ENCODE measurements at places on chromosomes 1 and 21.

DNA sequence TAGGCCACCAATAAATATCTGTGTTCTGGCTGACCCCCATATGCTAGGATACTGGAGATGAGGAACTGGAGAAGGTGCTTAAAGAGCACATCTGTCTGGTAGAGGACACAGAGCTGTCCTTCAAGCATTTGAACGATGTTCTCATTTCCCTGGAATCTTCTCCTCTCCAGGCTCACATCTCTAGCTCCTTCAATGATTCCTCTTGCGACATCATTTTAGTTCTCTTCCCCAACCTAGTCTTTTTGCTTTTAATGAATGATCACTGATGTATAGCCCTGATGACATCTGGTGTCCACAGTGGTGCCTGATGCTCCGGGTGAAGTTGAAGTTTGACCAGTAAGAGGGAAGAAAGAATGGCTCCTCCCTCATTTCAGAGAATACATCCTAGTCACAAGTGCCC, 80.8 kb upstream of the UBE2U start:
- no peak for DNase-seq

GRCh38 chr1:18536915-18537314, 56.2 kb downstream of the KLHDC7A start:
- no peak for DNase-seq

GRCh38 chr1:66562561-66562960, 28.6 kb downstream of the SGIP1 start:
- no peak for DNase-seq

GRCh38 chr1:89739844-89740216, 81.0 kb upstream of the LRRC8D start:
- DNase-seq, result no peak

- DNase-seq, result no peak
Observed at GRCh38 chr1:183879494-183879893, 74.6 kb downstream of the RGL1 start.

- DNase-seq, result no peak
Observed at GRCh38 chr1:160795951-160796383, at the start of gene LY9. LY9 (plus strand) TSS chr1:160796174; CDS start chr1:160796188, 14 bp downstream.

DNA sequence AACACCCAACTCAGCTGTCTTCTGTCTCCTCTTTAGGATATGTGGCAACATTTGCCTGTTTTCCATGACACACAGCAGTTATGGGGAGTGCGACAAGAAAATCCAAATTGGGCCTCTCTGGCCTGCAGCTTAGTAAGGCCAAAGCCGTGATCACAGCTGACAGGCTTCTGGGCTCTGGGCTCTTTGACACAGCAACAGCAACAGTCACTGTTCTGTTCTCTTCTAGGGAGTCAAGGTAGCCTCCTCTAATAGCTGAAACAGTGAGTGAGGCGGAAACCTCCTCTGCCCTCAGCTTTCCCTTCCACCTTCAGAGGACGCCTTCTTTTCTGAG, 19.0 kb downstream of the CLCA1 start:
- DNase-seq, result no peak

DNA sequence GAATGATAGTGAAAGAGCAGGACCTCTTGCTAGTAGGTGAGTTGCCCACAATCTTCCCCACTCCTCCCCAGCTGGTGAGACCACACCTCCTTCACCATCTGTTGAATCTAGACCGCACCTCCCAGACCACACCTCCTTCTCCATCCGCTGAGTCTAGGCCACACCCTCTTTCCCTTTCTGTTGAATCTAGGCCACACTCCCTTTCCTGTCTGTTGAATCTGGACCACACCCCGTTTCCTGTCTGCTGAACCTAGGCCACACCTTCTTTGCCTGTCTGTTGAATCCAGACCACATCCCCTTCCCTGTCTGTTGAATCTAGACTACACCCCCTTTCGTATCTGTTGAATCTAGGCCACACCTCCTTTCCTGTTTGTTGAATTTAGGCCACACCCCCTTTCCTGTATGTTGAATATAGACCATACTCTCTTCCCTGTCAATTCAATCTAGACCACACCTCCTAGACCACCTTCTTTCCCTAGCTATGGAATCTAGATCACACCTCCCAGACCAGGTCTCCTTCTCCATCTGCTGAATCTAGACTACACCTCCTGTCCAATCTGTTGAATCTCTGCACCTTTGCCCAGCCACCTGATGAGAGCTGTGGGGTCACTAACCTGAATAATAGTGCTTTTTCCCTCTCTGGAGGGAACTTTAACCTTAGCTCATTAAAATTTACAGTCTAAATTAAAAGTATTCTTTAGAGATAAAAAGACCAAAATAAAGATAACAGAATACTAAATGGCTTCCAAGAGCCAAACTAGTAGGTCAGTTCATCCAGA, 116.3 kb downstream of the DAB1 start:
- no peak for DNase-seq

DNA sequence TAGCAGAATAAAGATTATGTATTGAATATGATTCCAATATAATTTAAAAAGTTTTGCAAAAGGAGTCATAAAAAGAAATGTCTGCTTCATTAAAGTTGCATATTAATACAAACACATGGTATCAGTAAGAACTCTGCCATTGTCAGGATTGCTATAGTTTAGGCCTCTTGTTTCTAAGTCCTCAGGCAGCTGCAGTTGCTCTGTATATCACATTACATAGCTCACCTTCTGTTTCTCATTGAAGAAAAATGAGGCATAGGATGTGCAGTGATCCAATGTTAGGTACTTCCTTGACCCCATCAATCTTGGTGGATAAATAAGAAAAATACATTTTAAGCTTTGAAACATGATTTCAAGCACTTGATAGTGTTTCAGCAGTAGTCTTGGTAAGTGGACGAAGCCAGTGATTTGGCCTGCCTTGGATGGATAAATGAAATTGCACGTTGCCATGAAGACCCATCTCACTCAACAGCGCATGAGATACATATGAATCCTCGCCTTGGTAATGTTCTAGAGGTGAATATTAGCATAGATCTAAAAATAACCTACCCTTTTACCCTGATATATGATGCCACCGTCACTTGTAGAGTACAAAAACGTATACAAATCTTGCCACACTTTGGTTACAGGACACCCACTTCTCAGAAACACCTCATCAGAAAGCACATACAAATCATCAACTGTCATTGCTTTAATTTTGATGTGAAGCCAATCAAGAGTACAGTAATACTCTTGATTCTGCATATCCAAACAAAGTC, 25.3 kb downstream of the ZFYVE9 start:
- no peak for DNase-seq

- no peak for DNase-seq
Observed at GRCh38 chr1:234715252-234716014, 105.5 kb upstream of the IRF2BP2 start.

- no peak for DNase-seq
Observed at GRCh38 chr1:244313346-244313745, 138.4 kb downstream of the ADSS2 start.

DNA sequence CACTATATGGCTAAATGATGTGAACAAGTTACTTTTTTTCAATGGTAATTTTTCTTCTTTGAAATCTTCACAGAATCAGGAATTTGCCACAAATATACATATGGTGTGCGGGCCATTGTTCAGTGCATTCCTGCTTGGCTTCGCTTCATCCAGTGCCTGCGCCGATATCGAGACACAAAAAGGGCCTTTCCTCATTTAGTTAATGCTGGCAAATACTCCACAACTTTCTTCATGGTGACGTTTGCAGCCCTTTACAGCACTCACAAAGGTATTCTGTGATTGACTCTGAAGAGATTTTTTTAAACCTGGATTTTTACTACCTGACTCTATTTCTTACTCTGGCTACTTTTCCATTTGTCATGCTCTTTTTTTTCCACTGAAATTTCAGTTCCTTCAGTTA, 76.2 kb upstream of the KIAA1614 start:
- no peak for DNase-seq

DNA sequence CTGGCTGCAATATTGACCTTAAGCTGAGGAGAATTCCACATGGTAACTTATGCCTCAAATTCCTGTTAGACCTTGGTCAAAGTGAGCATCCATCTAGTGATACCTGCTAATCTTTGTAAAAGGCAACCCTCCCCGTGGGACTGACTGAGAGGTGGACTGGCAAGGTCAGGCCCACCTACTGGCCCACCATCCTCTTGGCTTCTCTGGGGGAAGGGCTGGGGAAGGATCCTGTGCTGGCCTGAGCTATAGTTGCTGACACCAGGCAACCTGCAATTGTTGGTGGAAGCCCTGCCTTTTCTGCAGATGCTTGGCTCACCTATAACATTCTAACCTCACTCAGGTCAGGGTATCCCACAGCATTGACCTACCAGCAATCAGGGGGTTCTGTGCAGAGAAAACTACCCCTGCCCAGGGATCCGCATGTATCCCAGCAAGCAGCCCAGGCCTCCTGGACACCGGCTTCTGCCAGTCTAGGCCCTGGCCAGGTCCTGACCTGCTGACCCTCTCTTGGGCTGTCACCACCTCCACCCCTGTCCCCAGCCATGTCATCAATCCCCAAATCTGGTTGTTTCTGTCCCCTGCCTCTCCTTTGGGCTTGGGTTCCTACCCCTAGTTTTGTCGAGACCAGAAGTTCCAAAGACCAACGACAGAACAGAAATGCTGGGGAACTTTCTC, 108.1 kb upstream of the EDN2 start:
- DNase-seq, result no peak

DNA sequence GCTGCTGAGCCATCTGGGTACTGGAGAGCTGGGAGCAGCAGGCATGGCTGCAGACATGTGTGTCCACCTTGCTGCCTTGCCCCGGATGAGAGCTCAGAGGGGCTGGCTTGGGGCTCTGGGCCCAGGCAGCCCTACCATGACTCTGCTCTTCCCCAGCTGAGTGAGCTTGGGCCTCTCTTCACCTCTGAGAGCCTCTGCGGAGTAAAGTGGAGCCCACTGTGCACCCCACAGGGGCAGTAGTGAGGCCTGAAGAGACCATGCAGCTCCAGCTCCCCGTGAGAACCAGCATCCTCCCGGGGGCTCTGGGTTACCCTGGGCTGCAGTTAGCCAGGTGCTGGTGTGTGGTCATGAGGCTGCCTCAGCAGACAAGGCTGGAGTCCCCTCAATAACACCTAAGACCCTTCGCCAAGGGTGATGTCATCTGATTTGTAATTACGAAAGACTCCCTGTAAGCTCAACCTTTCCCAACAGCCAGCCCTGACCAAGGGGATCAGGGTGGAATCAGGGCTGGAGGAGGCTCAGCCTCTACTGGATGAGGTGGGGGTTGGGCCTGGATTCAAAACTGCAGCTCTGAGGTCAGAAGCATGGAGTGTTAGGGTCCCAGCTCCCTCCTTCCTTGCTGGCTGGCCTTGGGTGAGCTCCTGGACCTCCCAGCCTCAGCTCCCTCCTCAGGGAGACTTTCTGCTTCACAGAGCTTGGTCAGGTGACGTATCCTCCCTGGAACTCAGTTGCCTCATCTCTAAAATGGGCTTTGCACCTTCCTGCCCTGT, 308.0 kb downstream of the MATN1 start:
- DNase-seq, result no peak

- no peak for DNase-seq
Observed at GRCh38 chr1:54645806-54646676, 4.5 kb downstream of the MROH7 start.

DNA sequence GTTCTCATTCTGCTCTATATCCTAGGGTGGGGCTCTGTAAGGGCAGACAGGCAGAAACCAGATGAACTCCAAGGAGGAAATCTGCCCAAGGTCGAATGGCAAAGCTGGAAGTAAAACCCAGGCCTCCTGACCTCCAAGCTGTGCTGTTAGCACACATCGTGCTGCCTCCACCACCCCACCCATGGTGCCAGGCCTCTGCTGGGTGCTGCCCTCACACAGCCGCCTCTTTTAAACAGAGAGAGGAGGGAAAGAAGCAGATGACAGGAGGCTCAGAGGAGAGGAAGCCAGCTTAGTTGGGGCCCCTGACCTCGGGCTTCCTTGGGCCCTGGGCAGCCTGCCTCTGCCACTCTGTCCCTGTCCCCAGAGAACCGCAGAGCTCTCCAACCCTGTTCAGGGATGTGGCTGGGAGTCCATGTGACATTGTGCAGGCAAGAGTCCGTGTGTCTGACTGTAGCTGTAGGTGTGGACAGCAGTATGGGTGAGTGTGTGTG, 1.1 kb downstream of the SYNC start:
- no peak for DNase-seq

DNA sequence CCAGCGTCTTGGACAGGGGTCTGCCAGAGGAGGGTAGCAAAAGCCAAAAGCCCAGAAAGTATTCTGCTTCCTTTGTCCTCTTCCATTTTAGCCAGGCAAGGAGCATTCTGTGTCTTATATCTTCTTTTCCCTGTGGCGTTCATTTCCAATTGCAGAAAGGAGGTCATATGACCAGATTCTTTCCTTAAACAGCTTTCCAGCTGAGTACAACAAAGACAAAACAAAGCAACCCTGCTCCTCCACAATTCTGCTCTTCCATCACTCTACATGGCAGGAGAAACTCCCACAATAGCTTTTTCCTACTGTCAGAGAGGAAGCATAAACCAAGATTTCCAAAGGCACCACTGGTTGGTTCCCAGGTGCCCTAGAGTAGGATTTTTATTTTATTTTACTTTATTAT, 19.7 kb downstream of the ENSA start:
- DNase-seq, result peak; percentile 12

- DNase-seq, result no peak
Observed at GRCh38 chr1:33893147-33893830, 29.4 kb downstream of the HMGB4 start.

- DNase-seq, result no peak
Observed at GRCh38 chr1:184492536-184492935, 105.7 kb downstream of the C1orf21 start.

GRCh38 chr1:52098139-52098871, 42.2 kb downstream of the BTF3L4 start:
- no peak for DNase-seq

DNA sequence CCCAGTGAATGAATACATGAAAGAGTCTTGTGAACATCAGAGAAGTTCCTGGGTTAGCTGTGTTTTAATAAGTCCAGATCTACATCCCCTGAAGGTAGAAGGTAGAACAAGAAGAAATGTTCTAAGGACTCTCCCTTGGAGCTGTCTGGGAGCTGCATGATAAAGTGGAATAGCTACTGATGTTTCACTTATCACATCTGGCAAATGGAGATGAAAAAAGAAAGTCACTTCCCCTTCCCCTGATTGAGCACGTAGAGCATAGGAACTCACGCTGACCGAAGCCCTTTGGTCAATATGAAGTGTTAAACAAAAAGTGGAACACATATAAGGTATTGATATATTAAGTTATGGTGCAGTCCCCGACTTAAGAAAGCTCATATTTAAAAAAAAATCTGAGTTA, 53.2 kb upstream of the PARP1 start:
- no peak for DNase-seq

DNA sequence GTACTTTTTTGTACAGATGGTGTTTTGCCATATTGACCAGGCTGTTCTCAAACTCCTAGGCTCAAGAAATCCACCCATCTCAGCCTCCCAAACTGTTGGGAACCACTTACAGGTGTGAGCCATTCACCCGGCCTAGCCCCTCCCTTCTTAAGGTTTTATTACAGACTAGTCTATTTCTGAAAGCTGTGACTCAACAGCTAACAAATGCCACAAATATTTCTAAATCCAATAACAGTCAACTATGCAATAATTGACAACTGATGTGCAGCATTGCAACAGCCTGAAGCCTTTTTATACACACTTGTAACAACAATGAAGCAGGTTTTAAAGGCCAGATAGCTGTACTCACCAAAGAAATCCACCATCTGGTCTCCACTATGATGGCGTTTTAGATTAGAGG, 51.4 kb downstream of the GRIK1 start:
- no peak for DNase-seq

GRCh38 chr1:228416217-228416933, at the start of gene TRIM17:
TRIM17 (minus strand) TSS chr1:228416861; CDS start chr1:228415072, 1,789 bp downstream.
- no peak for DNase-seq
